Stimulated activated CD8-positive, alpha-beta memory T cell treated with anti-CD3 and anti-CD28 coated beads, Interleukin-4, amount 100 ng/mL, for 1 hour (primary cell): ENCODE measurements at places on chromosomes 3 and 15.

- no peak for DNase-seq
Observed at GRCh38 chr3:174533286-174533685, 325.8 kb upstream of the NAALADL2 start.

GRCh38 chr3:157420606-157421130, 16.0 kb upstream of the PTX3 start:
- DNase-seq: no peak

- DNase-seq: no peak
Observed at GRCh38 chr3:33401781-33402180, 38.4 kb downstream of the UBP1 start.

- no peak for DNase-seq
Observed at GRCh38 chr15:66746231-66746605, 44.2 kb downstream of the SMAD6 start.

- no peak for DNase-seq
Observed at GRCh38 chr15:91075739-91076138, 24.3 kb upstream of the SV2B start.

GRCh38 chr15:96363707-96364106, 33.2 kb downstream of the NR2F2 start:
- no peak for DNase-seq

DNA sequence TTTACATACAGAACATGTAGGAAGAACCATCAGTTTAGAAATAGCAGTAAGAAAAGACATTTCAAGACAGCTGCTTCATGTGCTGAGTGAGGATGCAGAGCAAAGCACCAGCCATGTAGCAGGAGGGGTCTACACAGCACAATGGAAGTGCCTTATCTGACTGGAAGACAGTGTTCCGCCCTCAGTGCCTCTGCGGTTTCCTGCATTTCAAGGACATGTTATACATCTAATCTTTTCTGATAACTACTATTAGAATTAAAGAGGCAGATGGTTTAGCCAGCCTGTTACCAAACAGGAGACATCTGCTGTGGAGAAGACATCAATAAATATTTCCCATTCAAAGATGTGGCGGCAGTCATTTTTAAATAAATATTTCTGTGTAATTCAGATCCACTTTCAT, 10.6 kb downstream of the LSG1 start:
- DNase-seq: no peak

- peak; percentile 5 for DNase-seq
Observed at GRCh38 chr15:38072348-38073177, 138.1 kb downstream of the TMCO5A start.

- DNase-seq: no peak
Observed at GRCh38 chr3:151204530-151205402, 1.8 kb upstream of the GPR171 start.

DNA sequence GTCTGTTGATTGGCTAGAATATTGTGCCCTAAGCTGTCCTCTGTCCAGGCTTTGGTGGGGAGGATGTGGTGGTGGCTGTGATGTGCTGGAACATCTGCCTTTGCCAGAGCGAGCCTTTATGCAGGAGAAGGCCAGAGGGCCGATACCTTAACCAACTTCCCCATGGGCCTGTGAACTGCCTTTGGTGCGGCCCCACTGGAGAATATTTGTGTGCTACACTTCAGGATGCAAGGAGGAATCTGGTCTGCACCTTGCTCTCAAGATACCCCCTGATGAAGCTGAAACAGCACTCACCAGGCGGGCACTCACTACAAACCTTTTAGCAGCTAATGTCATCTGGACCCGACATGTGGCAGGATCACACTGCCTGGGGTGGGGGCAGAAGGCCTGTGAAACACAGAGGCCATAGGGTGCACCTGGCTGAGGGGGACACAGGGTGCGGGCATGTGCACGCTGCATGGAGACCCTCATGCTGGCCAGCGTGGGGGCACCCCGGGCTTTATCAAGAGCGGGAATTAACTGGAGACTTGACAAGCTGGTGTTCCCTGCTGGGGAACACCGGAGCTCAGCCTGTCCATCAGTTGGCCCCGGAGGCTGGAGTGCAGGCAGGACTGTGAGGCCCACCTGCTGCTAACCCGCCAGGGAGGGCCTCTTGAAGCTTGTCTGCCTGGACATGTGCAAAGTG, 16.4 kb downstream of the PRR23E start:
- no peak for DNase-seq

DNA sequence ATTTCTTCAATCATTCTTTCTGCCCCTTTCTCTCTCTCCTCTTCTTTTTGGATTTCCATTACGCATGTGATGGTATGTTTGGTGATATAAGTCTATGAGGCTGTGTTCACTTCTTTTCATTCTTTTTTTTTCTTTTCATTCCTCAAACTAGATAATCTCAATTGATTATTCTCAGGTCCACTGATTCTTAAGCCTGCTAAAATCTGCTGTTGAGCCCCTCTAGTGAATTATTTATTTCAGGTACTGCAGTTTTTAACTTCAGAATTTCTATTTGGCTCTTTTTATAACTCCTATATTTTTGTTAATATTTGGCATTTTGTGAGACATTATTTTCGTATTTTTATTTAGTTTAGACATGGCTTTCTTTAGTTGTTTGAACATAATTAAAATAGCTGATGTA, 671.3 kb upstream of the NECTIN3 start:
- DNase-seq: no peak

DNA sequence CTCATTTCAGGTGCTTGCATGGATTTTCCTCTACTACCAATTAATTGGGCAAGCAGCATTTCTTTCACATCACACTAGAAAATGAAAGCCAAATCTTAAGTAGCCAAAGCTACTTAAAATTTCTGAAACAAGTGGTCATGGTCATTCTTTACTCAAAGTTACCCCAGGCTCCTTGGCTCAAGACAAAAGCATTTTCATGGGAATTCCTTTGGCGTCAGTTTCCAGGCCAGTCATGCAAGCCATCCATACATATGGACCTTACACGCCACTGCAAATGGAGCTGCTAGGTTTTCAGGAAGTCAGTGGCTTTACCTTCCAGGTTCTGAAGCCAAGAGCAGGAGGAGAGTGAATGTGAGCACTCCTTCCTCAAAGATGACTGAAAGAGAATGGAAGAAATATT, 83.7 kb upstream of the IL12A start:
- DNase-seq: no peak

DNA sequence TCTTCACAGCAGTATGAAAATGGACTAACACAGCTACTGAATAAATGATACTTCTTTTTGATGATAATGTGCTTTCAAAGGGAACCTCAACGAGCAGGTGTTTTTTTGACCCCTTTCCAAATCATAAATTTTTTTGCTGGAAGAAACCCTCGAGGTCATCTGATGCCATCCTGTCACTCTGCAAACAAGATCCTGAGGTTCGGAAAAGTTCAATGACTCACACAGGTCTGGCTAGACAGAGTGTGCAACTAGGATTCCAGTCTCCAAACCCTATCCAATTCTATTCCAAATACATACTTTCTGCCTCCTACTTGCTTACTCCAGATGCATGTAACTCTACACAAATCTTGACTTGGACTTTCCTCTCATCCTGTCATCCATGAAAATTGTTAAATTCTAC, 124.7 kb downstream of the NEDD4 start:
- DNase-seq: no peak

GRCh38 chr3:187072102-187072501, 67.2 kb downstream of the RPL39L start:
- DNase-seq: no peak

DNA sequence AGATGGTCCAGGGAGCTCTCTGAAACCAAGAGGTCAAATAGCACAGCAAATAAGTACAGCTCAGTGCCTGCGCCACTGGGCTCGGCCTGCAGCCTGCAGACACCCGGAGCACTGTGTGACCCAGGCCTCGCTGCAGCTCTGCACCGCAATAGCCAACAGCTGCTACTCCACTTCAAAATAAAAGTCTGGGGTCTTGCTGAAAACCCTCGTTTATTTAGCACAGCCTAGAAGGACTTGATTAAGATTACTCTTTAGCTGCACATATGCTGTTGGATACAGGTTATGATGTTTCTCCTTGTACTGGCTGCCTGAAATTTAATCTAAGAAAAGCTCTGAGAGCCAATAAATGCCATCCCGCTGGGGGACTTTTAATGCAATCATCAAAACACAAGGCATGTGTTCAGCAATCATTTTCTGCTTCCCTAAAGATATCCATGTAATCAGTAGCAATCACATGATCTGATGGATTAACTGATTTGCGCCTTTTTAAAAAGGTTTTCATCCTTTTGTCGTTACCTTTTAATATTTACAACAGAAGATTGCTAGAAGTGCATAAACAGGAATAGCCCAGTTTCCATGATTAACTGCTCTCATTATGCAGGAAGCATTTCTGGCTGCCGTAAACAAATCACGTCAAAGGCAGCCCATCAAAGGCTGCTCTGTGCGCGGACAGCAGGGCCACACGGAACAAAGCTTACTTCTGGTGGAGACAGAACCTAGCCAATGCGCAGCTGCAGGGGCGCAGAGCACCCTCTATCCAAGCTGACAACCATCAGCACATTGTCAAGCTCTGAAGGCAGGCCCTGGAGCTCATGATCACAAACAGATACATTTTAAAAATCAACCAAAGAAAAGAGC, 58.8 kb downstream of the CLASP2 start:
- no peak for DNase-seq

DNA sequence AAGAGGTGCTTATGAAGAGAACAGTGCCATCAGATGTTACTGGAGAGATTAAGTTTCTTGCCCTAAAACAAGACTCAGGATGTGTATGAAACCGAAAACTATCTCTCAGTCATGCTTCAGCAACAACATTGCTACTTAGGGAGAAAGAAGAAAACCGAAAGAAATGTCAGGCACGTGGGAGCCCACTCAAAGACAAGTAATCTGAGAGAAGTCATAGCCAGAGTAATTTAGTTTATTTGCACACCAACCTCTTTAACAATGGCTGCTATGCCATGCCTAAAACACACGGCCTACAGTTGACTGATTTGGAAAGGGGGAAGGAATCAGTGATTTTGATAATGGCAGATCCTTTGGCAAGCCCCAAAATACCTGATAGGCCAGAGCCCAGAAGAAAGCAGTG, 162.9 kb downstream of the TIGIT start:
- DNase-seq: no peak

DNA sequence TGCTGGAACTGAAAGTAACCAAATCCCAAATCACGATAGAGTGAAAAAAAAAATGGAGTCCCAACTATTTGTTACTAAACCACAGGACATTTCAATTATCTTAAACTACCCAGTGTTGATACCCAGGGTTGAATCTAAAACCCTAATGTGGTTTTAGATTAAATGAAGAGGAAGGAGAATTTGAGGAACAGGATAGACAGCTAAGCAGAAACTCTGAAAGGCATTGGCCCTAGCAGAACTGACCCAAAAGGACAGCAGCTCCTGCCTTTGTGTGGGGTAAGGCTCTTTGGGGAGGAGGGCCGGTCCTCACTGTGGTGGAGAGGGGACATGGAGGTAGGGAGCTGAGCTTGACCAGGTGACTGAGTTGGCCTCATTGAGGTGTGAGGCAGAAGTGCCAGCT, 30.7 kb upstream of the SNRK start:
- no peak for DNase-seq

- no peak for DNase-seq
Observed at GRCh38 chr3:129001101-129001805, at the start of gene EFCC1. Gene EFCC1, plus strand, starts transcription at chr3:129001304. Its CDS starts 325 bp downstream, at chr3:129001629.

- DNase-seq: no peak
Observed at GRCh38 chr15:77118882-77119321, 48.0 kb upstream of the TSPAN3 start.

- DNase-seq: no peak
Observed at GRCh38 chr3:146326875-146327543, 76.1 kb upstream of the PLSCR4 start.

GRCh38 chr3:174758943-174759342, 100.2 kb upstream of the NAALADL2 start:
- DNase-seq: no peak

- DNase-seq: no peak
Observed at GRCh38 chr15:32866454-32867312, 148.9 kb downstream of the GREM1 start.

- DNase-seq: no peak
Observed at GRCh38 chr15:60396958-60397771, 621 bp downstream of the ANXA2 start.

DNA sequence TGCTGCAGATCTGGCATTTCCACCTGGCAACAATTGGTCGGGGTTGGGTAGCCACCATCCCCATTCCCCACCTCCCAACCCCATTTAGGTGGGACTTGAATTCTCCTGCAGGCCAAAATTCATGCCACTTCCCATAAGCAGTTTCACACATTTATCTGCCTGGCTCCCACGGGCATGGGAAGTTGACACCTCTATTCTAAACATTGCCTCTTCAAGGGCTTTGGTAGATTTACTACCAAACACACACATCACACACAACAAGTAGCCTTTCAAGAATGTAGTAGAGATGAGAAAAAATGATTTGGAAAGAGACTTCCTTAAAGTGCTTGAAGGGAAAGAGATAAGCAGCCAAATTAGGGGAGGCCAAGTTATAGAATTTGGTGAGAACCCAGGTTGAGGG, 30.9 kb downstream of the ZBTB38 start:
- no peak for DNase-seq

DNA sequence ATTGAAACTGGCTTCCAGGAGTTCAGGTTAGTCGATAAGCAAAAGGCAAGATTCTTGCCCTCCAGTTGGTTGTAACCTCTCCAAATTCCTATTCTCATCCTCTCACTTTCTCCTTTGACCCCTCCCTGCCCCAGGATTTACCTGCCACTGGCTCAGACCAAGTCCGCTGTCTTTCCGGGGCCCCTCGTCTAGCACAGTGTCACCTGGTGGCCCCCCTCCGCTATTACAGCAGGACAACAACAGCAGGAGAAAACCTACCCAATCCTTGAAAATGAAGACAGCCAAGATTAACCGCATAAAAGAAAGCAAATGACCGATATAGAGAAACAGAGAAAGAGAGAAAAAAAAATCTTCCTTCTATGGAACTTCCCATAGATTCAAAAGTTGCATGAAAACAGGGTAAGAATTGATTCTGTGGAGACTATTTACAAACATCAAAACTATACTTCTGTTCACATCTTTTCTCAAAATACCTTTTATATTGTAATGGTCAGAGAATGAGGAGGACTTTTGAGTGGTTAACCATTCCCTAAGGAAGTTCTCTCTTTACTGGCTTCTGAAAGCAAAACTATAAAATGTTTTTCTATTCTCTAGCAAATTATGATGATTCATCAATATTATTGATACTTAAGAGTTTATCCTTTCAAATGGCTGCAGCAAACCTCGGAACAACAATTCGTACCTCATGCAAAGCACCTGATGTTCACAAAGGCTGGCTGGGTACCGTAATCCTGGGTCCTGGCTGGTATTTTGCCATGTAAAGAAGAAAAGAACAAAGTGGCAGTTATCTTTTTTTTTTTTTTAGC, 10.0 kb upstream of the ST8SIA2 start:
- no peak for DNase-seq

DNA sequence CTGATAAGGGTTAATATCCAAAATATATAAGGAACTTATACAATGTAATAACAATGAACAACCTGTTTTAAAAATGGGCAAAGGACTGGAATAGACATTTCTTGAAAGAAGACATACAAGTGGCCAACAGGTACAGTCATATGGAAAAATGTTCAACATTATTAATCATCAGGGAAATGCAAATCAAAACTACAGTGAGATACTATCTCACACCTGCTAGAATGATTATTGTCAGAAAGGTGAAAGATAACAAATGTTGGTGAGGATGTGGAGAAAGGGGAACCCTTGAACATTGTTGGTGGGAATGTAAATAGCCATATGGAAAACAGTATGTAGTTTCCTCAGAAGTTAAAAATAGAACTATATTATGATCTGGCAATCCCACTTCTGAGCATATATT, 20.4 kb downstream of the GOLM2 start:
- no peak for DNase-seq
